ENCODE measurements at places on chromosomes 13 and 19.

GRCh38 chr19:29805031-29805965 is 6.5 kb upstream of the CCNE1 start:
- DNase-seq, result no peak

DNA sequence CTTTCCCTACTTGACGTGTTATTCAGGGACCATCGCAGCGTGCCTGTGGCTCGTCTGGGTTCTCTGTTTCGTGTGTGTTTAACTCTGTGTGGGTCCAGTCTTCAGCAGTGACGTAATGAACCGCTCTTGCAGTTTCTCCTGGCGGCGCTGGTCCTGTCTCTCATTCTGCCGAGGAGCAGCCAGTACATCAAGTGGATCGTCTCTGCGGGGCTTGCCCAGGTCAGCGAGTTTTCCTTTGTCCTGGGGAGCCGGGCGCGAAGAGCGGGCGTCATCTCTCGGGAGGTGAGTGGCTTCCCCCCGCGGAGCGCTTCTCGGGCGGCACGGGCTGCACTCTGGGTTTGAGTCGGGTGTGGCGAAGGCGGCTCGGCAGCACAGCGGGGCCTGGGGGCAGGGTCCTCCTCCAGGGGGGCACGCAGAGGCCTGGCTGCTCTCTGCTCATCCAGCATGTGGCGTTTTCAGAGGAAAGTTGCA is 36.3 kb upstream of the TFDP1 start:
- no peak for DNase-seq

DNA sequence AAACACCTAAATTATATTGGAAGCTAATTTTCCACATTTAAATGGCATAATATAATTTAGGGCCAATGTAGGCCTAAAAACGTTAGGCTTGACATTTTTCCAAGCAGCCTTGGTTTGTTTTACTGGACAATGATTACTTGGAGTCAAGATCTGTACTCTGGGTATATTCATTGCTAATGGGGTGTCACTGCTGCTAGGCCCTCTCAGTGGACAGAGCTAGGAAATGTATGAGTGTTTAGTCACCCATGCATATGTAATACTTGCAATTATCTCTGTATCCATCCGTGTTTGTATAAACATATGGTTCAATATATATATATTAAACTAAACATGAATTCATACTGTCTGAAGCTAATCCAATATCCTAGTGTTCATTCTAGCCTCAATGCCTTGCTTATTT is 598.1 kb downstream of the DCT start:
- DNase-seq, result no peak

DNA sequence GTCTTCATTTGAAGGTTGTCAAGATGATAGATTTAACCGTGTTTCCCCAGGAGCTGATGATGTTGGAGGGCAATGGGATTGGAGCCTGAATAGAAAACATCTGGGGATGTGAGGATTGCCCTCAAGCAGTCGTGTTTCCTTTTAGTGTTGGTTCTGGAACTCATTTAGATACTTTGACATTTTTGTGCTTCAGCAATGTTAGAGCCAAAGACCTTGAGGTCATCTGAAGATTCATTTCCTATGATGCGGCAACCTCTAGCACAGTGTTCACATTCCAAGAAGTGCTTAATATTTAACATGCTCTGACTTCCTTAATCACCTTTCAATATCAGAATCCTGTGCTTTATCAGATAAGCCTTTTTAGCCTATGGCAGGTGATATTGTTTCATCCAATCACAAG is 82.7 kb downstream of the SLC10A2 start:
- DNase-seq, result no peak

GRCh38 chr19:17107546-17108452 is 32.2 kb downstream of the MYO9B start:
- DNase-seq, result no peak

Measured in stimulated activated CD4-positive, alpha-beta T cell treated with anti-CD3 and anti-CD28 coated beads, Interleukin-4, amount 100 ng/mL, for 4 hours (primary cell).